Stimulated activated CD4-positive, alpha-beta T cell treated with anti-CD3 and anti-CD28 coated beads, Interleukin-1b, Interleukin-23, amount 100 ng/mL, for 1 hour (primary cell): ENCODE measurements at places on chromosomes 7 and 10.

GRCh38 chr7:30920584-30921539 lies 9.2 kb downstream of the AQP1 start:
- DNase-seq: no peak

DNA sequence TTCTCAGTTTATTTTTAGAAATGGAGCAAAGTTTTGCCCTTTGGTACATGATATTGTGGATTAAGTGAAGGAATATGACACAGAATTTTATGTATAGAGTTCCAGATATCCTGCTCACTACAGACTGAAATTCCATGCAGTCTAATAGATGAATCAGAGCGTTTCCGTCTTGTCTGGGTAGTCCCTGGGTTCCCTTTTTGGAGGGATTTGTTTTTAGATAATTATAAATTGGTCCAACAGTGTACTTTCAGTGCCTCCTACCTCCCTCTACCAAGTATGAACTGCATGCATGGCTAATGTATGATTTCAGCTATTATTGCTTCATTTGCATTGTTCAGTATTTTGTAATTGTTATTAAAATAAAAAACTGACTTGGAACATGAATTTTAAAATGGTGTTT lies 74.4 kb downstream of the SEPTIN7 start:
- DNase-seq: no peak

DNA sequence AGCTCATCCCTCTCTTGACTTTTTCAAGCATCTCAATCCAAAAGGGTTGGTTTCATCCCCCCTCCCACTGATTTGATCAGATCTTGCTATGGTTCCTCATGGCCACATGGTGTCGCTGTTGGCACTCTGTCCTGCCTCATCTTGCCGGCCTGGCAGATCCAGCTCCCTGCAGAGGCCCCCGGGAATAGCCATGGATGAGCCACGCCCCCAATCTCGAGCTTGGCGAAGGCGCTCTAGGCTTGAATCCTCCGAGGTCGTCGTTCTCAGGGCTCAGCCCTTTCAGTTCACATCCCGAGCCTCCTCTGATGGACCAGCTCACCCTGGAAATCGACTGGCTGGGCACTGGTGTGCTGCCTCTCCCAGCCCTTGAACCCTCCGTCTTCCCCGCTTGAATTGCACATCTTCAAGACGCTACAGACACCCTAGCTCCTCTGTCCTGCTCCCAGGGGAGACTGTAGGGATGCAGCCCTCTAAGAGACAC lies 628.7 kb downstream of the TYW1 start:
- no peak for DNase-seq

GRCh38 chr7:100154651-100155491 lies 3.7 kb downstream of the TRAPPC14 start:
- no peak for DNase-seq

DNA sequence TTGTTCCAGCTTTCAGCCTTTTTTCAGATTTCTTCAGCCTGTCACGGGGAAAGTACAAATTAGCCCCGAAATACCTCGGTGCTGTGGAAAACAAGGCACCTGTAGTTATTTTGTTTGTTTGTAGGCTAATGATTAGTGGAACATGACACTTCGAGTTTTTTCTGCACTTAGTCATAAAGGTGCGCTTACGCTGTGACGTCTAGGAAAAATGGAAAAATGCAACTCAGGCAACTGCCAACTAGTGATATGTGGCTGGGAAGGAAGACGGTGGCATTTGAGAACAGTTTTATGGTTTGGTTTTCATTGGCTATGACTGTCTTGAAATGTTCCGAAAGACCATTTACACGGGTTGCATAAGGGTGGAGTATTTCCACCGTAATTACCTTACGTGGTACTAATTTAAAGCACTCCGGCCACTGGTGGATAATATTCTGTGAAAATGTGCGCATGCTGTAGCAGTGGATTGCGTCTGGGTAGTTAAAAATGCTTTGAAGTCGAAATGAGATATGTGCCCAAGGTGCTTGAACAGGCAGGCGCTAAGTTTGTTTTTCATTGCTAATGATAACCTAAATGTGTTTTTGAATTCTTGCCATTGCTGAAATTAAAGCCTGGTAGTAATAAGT lies 94.5 kb upstream of the CELF2 start:
- no peak for DNase-seq

GRCh38 chr7:44486693-44487092 lies 3.8 kb downstream of the NUDCD3 start:
- no peak for DNase-seq

- no peak for DNase-seq
Measured at GRCh38 chr7:98338441-98338840, 57.0 kb downstream of the BRI3 start.

- no peak for DNase-seq
Measured at GRCh38 chr10:79231908-79232307, 115.4 kb upstream of the PPIF start.

DNA sequence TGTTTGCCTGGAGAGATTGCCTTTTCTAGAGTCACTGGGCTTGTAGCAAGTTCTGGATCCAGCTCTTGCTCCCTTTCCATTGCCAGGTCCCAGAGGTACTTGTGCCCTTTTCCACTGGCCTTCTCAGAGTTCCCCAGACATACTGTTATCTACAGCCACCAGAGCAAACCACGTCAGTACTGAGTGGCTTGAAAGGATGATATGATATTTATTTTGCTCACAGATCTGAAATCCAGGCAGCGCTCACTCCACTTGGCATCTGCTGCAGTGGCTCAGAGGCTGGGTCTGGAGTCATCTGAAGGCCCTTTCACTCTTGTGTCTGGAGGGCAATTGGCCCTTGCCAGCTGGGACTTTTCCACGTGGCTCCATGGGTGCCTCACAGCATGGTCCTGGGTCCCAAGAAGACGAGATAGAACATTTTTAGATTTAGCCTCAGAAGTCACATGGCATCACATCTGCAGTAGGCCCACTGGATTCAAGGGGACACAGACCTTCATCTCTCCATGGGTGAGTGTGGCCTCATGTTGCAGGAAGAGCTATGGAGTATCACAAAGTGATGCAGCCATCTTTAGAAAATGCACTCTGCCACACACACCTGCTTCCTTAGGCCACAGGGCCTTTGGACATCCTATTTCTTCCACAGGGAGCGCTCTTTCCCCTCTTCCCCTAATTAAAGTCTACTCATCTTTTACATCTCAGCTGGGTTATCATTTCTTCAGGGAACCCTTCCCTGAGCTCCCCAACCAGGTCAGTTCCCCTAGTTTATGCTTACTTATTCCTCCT lies 22.9 kb upstream of the TCF7L2 start:
- no peak for DNase-seq

- DNase-seq: no peak
Measured at GRCh38 chr7:73967832-73968290, 60.1 kb upstream of the ELN start.
